ENCODE measurements at places on chromosomes 11 and 22. TPM values are rescaled to one million over a fixed set of nuclear protein-coding genes. Genes with fewer than 3 reads are reported as not detected.

SNX19 gene
- total RNA-seq = 34.9 TPM

CSF2RB gene
- under 0.01 TPM for total RNA-seq

VPREB1 gene
- total RNA-seq = not detected

SGSM1 gene
- 0.07 TPM for total RNA-seq

TBX1 gene
- total RNA-seq = 7.9 TPM

BIK gene
- total RNA-seq = 22.9 TPM

CD6 gene
- total RNA-seq = 0.07 TPM

TRIM6 gene
- 1.0 TPM for total RNA-seq

TMPRSS5 gene
- total RNA-seq = under 0.01 TPM

MFRP gene
- not detected for total RNA-seq

SAA4 gene
- not detected for total RNA-seq

KMT5B gene
- total RNA-seq = 41.7 TPM
